ENCODE measurements at places on chromosomes 5 and 9.

DNA sequence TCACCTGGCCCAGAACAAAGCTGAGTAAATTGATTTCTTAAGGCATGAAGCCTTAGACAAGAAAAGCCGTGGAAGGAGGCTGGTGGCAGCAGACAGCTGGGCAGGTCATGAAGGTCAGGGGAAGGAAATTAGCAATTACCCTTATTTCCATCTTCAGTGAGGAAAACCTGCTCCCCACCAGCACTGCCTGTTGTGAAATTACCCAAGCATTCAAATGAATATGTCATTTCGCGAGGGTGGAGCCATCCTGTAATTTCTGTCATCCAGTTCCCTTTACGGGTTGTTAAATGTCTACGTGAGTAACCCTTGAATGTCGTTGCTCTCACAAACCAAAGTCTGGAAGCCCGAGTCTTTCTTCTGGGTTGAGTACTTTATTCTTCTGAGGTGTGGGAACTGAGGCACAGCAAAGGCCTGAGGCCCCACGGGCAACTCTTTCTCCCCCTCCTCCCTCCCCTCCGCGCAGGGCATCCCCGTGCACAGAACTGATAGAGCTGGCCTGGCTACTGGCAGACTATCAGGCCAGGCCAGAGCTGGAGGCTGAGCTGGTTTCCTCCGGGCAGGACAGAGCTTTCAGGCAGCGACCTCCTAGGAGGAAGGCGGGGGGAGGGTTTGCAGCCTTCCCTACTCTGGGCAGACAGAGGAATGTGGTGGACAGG, 22.0 kb upstream of the AK3 start:
- no peak for DNase-seq

- DNase-seq = peak; percentile 8
Observed at GRCh38 chr9:36781533-36781932, 208.8 kb downstream of the MELK start.

- no peak for DNase-seq
Observed at GRCh38 chr5:156947925-156948324, 15.1 kb downstream of the TIMD4 start.

GRCh38 chr9:110432253-110432652, 94.6 kb upstream of the TXNDC8 start:
- DNase-seq = peak; percentile 65

- DNase-seq = no peak
Observed at GRCh38 chr9:79430619-79431018, 141.1 kb upstream of the TLE4 start.

GRCh38 chr9:21549251-21549765, 67.2 kb upstream of the IFNE start:
- peak; percentile 90 for DNase-seq

GRCh38 chr5:58983526-58984452, 400.9 kb downstream of the RAB3C start:
- no peak for DNase-seq

DNA sequence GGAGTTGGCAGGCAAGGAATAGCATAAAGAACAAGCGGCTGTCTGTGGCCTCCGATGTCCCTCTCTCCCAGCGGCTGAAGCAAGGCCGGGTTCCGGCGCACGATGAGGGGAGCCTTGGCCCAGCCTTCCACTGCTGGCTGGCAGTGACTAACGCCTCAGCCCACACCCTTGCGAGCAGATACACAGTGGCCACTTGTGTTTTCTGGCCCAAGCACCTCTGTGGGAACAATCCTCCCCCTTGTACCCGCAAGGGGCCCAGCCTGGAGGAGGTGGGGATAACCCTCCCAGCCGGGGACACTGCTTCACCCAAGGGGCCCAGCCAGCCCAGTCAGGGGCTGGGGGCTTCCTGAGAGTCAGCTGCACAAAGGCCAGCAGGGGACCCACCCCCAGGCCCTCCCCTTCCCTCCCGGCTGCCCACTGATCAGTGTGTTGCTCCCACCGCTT, 23.2 kb downstream of the STK10 start:
- DNase-seq = peak; percentile 44

DNA sequence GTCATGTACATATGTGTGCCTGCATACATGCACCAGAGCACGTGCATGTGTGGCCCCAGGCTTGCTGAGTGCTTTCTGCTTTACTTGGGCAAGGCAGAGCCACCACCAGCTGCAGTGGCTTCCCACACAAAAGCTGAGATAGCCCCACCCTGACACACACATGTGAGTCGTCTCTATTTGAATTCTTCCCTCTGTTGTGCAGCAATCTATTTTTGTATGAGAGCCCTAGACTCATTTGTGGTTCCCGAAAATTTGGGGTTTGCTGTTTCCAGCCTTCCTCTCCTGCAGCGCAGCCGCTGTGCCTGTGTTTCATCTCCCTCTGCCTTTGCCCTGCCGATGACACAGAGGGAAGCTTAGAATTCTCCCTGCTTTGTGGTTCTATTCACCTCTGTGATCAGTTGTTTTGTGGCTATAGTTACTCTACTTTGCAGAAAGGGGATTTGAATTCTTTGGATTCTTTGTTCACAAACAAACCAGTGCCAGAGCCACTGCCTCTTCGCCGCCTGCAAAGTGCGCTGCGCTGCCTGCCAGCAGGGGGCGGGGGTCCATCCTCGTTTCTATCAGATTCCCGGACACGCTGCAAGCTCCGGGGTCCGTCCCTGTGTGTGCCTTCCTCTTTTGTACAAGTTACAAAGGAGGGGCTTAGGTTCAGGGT, 95.8 kb upstream of the DAP start:
- DNase-seq = peak; percentile 69

DNA sequence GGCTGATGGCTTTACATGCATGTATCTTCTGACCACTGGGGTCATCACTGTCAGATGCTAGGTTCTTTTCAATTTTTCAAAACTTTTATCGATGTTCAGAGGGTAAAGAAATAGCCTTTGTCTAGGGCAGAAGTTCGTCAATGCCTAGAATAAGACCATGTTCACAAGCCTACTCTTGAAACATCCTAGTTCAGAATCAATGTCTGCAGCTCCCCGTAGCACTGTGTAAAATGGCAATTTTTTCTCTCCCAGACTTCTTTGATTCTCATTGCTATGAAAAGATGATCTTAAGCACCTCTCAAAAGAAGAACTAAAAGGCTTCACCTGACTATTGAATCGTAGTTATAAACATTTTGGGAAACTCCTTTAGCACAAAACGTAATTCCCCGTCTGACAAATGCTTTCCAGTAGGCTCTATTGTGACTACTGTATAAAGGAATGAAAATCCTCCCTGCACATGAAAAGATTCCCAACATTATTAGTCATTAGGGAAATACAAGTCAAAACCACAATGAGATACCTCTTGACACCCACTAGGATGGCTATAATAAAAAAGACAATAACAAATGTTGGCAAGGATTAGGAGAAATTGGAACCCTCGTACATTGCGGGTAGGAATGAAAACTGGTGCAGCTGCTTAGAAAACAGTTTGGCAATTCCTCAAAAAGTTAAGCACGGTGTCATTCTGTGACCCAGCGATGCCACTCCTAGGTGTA, 263.5 kb downstream of the ARHGAP26 start:
- DNase-seq = peak; percentile 92

GRCh38 chr9:135567311-135567710, 5.8 kb downstream of the PAEP start:
- DNase-seq = no peak

GRCh38 chr9:85136507-85136906, 467.0 kb downstream of the NTRK2 start:
- DNase-seq = no peak

GRCh38 chr5:136579238-136579637, 213.9 kb upstream of the TRPC7 start:
- no peak for DNase-seq

DNA sequence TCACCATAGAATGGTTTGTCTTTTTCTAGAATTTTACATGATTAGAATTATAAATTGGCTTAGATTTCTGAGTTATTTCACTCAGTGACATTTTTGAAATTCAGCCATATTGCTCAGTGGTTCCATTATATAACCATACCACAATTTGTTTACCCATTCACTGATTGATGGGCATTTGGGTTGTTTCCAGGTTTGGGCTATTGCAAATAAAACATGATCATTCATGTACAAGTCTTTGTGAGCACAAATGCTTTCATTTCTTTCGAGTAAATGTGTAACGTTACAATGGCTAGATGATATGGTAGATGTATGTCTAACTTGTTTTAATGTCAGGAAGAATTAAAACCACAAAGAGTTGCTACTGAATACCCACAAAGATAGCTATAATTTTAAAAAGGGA, 279.9 kb upstream of the TARS1 start:
- DNase-seq = no peak

GRCh38 chr5:158484150-158484549, 615.6 kb downstream of the EBF1 start:
- no peak for DNase-seq

DNA sequence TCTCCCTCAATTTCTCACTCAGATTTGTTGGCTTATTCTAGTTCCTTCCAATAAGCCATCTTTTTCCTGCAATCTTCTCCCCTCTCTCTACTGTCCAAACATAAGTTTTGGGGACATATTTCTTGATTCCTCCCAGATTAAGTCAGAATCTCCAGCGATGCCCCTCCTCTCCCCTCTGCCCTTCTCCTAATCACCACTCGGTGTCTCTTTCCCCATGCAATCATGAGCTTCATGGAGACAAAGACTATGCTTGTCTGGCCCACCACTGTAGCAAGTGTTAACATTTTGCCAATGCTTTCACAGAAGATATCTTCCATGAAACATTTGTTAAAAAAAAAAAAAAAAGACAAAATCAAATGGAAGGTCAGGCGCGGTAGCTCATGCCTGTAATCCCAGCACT, 42.4 kb downstream of the PDE6A start:
- DNase-seq = no peak

- peak; percentile 98 for DNase-seq
Observed at GRCh38 chr5:150517272-150518152, 9.6 kb downstream of the NDST1 start.

- DNase-seq = no peak
Observed at GRCh38 chr9:93064392-93065134, 6.1 kb downstream of the SUSD3 start.

DNA sequence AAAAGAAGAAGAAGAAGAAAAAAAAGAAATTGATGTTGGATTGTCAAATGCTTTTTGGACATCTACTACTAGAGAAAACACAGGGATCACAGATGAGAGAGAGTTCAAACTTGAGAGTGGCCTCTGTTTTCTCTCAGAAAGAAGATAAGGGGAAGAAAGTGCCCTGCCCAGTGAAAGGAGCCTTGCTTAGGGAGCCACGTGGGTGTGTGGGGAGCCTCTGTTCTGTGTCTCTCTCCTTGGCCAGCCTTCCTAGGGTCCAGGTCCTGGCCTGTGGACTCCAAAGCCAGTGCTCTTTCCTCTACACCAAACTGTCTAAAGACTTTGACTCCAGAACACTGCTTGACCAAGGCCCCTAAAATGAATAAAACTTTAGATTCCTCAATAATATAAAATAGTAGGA, 22.0 kb upstream of the COL15A1 start:
- DNase-seq = no peak

DNA sequence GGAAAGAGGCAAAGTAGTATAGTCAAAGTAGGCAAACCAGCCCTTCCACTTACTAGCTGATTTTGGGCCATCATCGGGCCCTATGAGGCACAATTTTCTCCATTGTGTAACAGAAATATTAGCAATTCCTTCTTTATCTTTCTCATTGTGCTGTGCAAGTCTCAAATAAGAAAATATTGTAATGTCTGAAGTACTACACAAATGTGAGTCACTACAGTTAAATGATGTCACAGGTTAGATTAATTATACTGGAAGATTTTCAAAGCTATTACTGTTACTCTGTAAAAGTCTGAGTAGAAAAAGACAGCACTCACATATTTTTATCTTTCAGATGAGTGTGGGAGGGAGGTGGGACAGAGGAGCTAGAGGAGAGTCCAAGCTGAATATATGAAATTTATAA, 12.4 kb upstream of the TMC1 start:
- peak; percentile 50 for DNase-seq

GRCh38 chr9:133158695-133159094, 5.0 kb downstream of the GBGT1 start:
- no peak for DNase-seq

DNA sequence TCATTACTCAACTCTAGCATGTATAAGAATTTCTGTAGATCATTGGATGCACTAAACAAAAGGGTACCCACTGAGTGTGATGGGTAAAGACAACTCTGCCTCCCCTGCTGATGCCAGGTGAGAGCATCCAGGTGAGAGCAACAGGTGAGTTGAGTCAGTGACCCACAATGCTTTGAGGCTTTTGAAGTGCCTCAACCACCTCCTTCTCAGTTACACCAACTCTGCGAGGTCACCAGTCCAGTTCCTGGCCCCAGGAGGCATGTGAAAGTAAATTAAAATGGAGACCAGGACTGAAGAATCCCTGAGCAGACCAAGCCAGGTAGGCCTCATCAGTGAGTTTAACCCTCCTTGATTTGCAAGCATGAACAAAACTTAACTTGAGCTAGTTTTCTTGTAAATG, 505.8 kb downstream of the EBF1 start:
- no peak for DNase-seq

DNA sequence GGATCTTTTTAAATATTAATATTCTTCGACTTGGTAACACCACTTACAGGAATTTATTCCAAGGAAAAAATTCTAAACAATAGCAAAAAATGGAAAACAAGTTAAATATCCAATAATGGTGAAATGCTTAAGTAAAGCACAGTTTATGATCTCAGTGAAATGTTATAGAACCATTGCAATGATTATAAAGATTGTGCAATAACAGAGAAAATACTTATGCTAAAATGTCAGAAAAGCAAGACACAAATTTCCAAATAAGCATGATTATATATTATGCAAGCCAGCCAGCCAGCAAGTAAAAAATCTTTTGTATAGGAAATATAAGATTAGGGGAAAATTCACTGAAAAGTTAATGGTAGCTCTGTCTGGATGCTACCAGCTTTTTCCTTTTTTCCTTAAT, 102.7 kb upstream of the EFNA5 start:
- DNase-seq = no peak

DNA sequence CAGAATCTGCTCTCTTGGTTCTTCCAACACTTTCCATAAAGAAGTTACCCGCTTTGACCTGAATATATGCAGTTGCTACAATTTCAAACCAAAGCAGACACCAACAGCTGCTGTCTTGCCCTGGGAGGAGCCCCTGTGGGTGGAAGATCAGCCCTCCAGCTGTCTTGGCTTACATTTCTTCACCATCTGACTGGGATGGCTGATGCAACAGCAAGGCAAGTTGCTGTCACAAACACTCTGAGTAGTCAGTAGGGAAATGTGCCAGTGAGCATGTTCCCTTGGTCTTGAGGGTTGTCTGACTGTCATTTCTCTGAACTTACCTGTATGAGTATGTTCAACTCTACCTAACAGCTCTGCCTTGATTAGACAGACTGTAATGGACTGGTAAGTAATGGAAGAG, 152.9 kb downstream of the SGCD start:
- DNase-seq = no peak

GRCh38 chr9:26669701-26670670, 222.6 kb downstream of the CAAP1 start:
- no peak for DNase-seq

Measured in HFFc6 (cell line).